Fibroblast of villous mesenchyme (primary cell): ENCODE measurements at places on chromosomes 2 and 18.
A peak's percentile ranks its signal among the peaks of the same experiment; 100 is the strongest.

DNA sequence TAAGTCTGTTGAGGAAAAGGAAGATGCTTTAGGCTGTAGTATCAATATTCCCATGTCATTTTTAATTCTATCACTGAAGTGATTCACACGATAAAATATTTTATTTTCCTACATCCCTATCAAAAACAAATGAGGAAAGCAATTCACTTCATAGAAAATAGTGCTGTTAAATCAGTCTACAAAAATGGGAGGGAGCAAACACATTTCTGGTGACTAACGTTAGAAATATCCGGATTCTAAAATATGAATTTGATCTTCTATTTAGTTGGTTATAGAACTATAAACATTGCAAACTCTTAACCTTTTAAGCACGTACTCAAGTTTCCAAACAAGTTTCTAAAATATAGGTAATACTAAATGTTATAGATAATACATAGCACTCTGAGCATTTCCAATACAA is 20.8 kb downstream of the ATF2 start:
- no peak for DNase-seq

- no peak for DNase-seq
Observed at GRCh38 chr2:11945139-11946126, 199.0 kb downstream of the LPIN1 start.

GRCh38 chr2:158618891-158619490 is 162.2 kb downstream of the PKP4 start:
- DNase-seq, result no peak

- DNase-seq, result peak; percentile 70
Observed at GRCh38 chr2:74003494-74004211, 18.9 kb downstream of the TET3 start.

DNA sequence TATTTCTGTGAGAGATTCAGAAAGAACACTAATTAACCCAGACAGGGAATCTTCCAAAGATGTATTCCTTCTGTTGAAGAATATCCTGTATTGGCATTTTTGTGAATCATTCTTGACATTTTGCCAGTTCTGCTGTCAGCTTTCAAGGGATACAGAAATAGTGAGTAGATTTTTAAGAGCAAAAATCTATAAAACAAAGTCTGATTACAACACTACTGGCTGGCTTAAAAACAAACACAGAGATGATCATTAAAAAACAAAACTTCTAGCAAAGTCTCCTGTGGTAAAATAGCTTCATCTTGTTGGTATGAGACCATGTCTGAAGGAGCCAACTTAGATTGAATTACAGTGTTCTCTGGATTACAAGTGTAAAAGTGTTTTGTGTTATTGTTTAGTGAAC is 866.3 kb upstream of the KLHL29 start:
- DNase-seq, result no peak

- DNase-seq, result peak; percentile 33
Observed at GRCh38 chr2:168348076-168348475, 100.7 kb upstream of the STK39 start.

- peak; percentile 63 for DNase-seq
Observed at GRCh38 chr18:23257686-23258565, 122.6 kb downstream of the CABLES1 start.

DNA sequence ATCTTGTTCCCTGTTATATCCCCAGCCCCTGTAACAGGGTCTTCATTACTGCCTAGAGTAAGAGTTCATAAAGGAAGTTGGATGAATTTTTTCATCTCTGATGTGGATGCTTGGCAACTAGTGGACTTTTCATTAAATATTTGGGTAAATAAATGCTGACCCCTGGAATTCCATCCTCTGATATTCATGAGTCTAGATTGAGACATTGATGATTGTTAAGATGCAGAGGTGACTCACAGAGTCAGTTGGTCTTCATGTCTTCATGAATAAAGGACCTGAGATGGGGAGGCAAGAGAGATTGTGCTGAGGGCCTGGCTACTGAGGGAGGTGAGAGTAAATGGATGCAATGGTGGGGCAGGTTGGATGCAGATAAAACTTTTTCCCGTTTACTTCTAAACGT is 132.7 kb upstream of the NT5C1B start:
- no peak for DNase-seq

DNA sequence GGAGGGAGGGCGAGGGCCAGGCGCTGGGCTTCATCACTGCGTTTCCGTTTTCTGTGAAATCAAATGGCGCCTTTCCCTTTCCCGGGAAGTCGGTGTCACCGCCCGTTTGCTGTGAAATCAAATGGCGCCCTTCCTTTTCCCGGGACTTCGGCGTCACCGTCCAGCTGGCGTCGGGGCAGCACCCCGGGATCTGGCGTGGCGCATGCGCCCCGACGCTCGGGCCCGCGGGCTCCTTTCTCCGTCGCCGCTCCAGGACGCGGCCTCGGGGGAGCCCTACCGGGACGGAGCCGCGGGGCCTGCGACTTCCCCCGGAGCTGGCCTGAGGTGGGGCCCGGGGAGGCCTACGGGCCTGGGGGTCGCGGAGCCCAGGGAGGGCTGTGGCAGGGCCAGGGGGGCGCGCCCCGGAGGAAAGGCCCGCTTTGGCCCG is at the start of gene FAM228A:
Gene FAM228A, plus strand, starts transcription at position 203 of the 427 bp plus-strand sequence. CDS start 428 bp downstream, outside the sequence.
- no peak for DNase-seq

GRCh38 chr2:20617081-20617575 is 33.8 kb downstream of the HS1BP3 start:
- peak; percentile 86 for DNase-seq

DNA sequence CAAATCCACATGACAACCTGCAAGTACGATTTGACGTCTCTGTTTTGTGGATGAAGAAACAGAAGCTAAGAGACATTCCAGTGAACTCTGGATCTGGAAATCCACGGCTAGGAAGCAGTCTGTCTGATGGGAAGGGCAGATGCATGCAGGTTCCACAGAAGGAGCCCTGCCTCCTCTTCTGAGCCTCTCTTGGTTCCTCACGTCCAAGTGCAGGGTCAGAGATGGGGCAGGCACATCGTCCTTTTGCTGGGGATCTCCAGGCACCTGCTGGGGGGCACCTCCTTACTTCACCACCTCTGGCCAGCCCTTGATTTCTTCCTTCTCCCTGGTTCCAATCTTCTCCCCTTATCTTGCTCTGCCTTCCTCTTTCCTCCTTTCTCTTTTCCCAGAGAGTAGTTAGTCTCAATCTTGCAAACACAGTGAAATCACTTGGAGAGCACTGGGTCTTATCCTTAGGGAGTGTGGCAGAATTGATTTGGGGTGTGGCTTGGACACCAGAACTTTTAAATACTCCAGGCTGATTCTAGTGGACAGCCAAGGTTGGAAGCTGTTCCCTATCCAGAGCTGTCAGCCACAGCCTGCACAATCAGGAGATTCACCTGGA is 137.8 kb downstream of the BCL2 start:
- DNase-seq, result no peak

DNA sequence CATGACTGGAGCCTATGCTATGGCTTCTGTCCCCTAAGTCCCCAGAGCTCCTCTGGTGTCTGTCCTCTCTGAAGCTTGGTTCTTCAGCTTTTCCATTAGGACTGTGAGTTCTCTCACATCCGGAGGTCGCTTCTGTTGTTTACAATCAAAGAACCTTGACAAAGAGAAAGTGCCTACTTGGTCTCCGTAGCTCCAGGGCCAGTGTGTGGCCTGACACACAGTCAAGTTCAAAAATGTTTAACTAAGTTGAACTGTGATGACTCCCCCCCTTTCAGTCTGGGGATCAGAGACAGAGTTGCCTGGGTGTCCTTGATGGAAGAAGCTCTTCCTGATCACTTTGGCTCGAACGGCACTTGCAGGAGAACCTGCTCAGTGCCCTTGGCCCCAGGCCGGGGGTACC is 26.3 kb upstream of the YWHAQ start:
- DNase-seq, result no peak

DNA sequence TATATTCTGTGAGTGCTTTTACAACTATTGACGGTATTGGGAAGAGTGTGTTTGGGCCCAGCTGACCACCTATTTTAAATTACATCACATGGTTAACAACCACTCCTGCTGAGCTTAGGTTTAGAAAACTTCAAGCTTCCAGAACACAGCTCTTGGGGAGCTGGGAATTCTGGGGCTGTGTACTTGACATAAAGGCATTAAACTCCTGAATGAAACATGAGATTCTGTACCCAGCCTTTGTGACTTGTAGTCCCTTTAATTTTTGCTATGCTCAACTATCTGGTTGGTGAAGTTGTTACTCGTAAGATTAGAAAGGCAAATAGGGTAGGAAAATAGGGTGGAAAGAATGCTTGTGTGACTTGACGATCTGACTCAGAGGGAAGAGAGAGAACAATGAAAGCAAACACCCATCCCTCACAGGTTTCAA is 66.9 kb downstream of the LTBP1 start:
- DNase-seq, result peak; percentile 40

GRCh38 chr2:10654069-10654468 is 35.7 kb downstream of the NOL10 start:
- peak; percentile 36 for DNase-seq

GRCh38 chr2:95159690-95160449 is at the start of gene ZNF514:
TSS of gene ZNF514 (minus strand) at chr2:95159848. CDS start at chr2:95153253, 6,595 bp downstream.
- DNase-seq, result peak; percentile 77

GRCh38 chr18:5627776-5628511 is 84.1 kb upstream of the EPB41L3 start:
- DNase-seq, result no peak

- DNase-seq, result peak; percentile 38
Observed at GRCh38 chr2:146986161-146986560, 858.7 kb upstream of the ACVR2A start.

DNA sequence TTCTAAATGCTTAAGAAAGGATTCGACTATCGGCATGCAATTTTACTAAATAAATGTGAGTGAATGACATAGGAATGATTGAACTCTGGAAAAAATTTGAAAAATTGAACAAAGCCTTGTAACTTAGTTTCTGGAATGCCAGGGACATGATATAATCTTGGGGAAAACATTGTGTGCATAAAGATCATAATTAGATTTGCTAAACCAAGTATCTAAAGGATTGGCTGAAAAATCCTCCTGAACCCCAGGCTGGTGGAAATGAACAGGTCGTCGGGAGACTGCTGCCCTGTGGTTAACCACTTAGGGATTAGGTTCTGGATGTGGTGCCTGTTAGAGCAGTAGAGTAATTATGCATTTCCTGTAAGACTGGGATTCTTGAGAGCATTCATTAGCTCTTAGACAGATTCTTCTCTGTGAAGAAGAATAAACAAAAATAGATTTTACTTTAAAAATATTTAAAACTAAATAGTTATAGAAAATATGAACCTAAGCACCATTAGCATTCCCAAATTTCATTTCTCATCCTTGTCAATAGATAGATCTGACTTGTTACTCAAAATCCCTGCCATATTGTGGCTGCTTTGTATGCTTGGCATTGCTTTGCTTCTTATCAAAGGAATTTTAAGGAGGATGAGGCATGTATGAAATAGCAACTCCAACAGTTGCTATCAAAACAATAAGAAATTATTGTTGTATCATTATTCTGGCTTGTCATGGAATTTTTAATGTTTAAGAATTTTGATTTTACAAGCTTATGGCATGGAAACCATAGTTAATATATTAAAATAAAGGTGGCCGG is 55.9 kb downstream of the LYPD6B start:
- DNase-seq, result peak; percentile 85

DNA sequence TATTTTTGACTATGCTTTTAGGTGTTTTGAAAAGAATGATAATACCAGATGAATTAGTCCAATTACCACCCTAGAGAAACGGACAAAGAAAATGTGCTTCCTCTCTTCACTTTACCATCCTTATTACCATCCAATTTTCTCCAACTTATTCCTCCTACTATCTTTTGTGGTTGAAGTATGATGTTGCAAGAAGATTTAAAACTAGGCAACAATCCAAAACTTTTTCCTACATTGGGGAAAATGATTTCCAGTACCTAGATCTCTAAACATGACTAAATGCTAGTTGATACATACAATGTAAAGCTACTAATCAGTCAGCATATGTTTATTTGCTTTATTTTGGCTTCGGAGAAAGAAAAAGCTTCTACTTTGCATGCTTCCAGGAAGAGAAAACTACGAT is 355.0 kb upstream of the LYPD1 start:
- no peak for DNase-seq

- peak; percentile 79 for DNase-seq
Observed at GRCh38 chr2:45759310-45759851, 107.9 kb downstream of the PRKCE start.
